LNCaP clone FGC (cell line): ENCODE measurements at places on chromosomes 11 and 22.

DNA sequence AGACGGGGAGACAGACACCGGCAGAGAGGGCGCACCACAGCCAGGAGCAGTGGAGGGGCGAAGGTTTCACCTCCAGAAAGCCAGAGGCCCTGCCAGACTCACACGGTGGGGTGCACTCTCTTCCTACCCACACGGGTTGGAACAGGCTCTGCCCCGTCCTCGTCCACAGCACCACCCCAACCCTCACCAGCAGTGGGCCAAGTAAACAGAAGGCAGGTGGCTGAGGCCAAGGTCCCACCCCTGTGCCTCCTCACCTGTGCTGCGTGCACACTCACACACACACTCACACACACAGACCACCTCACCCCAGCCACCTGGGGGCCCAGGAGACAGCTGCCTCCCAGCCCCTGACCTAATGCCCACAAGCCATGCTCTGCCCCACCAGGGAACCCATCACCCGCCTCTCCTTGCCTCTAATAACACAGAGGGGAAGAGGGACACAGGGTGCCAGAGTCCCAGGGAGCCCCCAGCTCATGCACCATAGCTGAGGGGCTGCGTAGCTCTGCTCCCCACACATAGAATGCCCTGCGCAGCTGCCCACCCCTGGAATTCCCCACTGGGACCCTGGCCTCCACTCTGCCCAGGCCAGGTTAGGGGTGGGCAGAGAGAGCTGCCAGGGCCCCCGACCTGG, 3.1 kb downstream of the CYB5R3 start:
- DNase-seq: no peak

DNA sequence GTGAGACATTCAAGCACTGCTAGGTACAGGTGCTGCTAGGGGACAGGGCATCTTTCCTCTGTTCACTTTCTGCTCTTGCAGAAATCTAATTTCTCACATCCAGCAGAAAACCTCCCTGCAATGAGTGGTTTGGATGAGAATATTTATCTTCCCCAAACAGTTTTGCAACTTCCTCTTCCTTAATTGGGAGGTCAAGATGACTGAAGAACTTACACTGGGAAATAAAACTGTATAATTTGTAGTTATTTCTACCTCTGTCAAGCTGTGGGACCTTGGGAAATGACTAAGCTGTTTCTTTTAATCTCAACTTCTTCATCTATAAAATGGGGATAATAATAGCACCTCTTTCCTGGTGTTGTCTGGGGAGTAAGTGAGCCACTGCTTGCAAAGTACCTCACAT, 69.8 kb downstream of the PRR5L start:
- no peak for DNase-seq

GRCh38 chr22:45082795-45083194, 73.0 kb upstream of the PHF21B start:
- no peak for DNase-seq

DNA sequence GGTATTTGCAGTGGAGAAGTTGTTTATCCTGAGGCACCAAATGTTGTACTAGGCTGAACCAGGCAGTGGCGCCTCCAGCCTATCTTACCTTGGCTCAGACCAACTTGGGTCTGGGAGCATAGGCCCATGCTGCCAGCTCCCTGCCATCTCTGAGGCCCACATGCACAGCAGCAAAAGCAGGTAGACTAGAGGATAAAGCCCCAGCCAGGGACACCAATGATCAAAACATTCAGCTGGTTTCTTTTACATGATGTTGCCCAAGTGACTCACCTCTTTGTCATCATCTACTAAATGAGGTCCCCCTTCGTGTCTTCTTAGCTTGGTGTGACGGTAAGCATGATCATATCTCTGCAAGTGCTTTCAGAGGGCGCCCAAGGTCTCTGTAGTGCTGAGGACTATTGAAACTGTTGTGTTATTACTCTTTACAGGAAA, 112.1 kb upstream of the DRD2 start:
- DNase-seq: no peak

- no peak for DNase-seq
Measured at GRCh38 chr11:78192911-78193351, 4.2 kb downstream of the USP35 start.
